ENCODE measurements at places on chromosomes 2 and 18.
A peak's percentile ranks its signal among the peaks of the same experiment; 100 is the strongest.

GRCh38 chr2:188308483-188308882 is 16.8 kb downstream of the GULP1 start:
- no peak for DNase-seq

DNA sequence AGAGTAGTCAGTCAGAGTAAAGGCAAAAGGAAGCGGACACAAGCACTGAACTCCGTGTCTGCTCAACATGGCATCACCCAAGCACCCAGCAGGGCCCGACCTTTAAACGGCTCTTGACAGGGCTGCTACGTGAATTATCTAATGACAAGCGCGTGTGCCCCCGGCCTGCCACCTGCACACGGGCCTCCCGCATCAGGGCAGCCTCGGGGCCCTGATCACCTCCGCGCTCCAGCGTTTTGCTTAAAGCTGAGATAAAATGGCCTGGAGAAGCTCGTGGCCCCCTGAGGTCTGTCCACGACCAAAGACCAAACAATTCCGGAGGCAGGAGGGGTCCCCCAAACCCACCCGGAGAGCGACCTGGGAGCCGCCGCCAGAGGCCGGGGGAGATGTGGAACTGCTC is 376 bp downstream of the NDUFA10 start:
- peak; percentile 2 for DNase-seq

DNA sequence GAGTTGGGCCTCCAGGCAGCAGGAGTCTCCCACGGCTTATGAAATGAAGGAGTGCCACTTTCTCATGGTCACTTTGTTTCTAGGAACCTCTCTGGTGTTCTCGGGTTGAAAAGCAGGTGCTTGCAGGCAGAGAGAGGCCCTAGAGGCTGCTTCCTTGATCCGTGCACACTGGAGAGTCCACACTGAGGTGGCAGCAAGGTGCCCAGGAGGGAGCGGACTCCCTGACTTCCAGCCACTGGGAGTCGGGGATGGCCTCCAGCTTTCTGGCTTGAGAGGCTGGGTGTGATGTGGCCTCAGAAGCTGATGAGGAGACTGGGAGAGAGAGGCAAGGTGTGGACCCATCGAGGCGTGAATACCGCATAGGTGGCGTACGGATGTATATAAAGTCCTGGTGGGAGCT is 221.8 kb downstream of the AGAP1 start:
- no peak for DNase-seq

DNA sequence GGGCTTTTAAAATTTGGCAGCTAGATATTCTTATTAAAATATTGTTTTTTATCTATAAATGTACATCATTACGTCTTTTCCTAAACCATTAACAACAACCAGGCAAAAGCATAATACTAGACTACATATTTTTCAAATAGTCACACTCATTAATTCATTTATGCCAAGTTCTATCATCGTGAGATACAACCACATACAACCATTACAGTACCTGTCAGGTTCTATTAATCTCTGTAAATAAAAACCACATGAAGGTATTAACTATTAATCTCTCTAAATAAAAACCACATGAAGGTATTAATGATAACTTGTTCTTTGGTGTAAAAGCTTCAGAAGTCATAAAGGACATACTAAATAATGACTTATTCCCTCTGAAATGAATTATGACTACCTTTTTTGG is 432.7 kb downstream of the TMX3 start:
- no peak for DNase-seq

- DNase-seq: no peak
Measured at GRCh38 chr2:38499548-38500282, 103.0 kb downstream of the HNRNPLL start.
